LHCN-M2 (cell line): ENCODE measurements at places on chromosomes 12 and 14. TPM values are rescaled to one million over a fixed set of nuclear protein-coding genes. Genes with fewer than 3 reads are reported as not detected.

PLEK2 gene
- 0.34 and 0.64 TPM in 2 replicates for total RNA-seq

GRCh38 chr14:63147018-63147417 is 57.2 kb upstream of the RHOJ start:
- DNase-seq: no peak

- DNase-seq: peak; percentile 51
These were observed 101.0 kb downstream of the FOXG1 start for GRCh38 chr14:28867571-28867970.

- no peak for DNase-seq
These were observed 22.1 kb downstream of the RAB35 start for GRCh38 chr12:120094485-120094884.

- no peak for DNase-seq
These were observed 524 bp upstream of the CDK4 start for GRCh38 chr12:57752668-57753000.

GRCh38 chr14:73237219-73237785 is at the start of gene PAPLN:
PAPLN (plus strand) TSS chr14:73237506; CDS start chr14:73239779, 2,273 bp downstream.
- DNase-seq: no peak

- DNase-seq: no peak
These were observed 1.6 kb upstream of the DGKA start for GRCh38 chr12:55929306-55929791.

GRCh38 chr14:35229084-35229791 is 62.9 kb upstream of the PSMA6 start:
- DNase-seq: no peak

GRCh38 chr14:75242546-75243273 is 35.9 kb upstream of the FOS start:
- peak; percentile 99 for DNase-seq

PRDM4 gene
- 38.7 and 40.7 TPM in 2 replicates for total RNA-seq

SERPINA3 gene
- 1.2 and 1.3 TPM in 2 replicates for total RNA-seq

DNA sequence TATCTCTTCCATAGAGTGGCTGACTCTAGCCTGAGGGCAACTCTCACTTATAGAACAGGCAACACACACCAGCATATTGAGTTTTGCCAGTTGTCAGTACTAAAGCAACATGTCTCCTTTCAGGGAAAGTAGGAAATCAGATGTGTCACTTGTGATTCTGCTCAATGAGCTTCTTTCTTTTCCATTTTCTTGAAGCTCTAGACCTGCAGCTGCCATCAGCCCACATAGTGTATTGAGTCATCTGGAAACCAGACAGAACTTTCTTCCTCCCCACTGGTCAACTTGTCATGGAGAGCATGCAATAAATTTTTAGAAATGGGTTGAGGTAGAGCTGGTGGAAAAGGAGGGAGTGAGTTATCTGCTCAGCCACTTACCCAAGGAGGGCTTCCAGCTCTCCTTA is 209.0 kb upstream of the PLEKHG7 start:
- peak; percentile 73 for DNase-seq

SOCS2 gene
- 3.9 and 4.5 TPM in 2 replicates for total RNA-seq

GRCh38 chr12:28171356-28172060 is 18.7 kb upstream of the CCDC91 start:
- DNase-seq: no peak

GRCh38 chr14:74945852-74946658 is 9.3 kb downstream of the PGF start:
- peak; percentile 59 for DNase-seq

NOVA1 gene
- total RNA-seq: 0.77 and 1.3 TPM in 2 replicates

PLEKHH1 gene
- total RNA-seq: 0.06 TPM in 1 of 2 replicates, not detected in the other

LRP1-AS gene
- total RNA-seq: not detected in 2 replicates

GRCh38 chr14:105873870-105874512 is 347.6 kb downstream of the TMEM121 start:
- DNase-seq: no peak

DNA sequence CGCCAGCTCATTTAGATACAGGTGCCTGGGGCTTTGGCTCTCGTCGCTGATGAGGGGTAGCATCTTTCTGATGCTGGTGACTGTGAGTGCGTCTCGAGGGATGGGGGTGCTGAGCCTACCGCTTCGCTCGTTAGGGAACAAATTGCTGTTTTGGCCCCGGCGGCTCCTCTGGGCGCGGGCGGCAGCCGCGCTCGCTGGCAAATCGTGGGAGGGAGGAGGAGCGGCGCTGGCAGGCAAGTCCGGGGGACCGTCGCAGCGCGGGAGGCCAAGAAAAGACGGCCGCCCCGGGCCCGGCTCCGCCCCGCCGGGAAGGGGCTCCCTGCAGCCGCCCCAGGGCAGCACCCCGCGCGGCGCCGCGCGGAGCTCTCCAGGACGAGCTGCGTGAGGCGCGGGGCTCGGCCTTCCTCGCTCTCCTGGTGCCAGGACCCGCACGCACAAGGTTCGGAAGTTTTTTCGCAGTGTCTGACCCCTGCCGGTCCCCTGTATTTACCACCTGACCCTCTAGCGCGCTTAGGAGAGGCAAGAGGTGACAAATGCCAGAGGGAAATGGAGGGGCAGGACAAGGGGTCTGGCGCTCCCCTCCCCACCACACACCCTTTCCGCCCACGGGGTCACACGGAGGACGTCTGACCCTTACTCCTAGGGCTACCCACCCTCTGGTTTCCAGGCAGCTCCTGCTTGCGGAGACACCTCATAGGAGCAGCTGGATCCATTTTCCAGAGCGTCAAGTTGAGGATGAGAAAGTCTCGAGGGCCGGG is 899 bp upstream of the KCNH3 start:
- no peak for DNase-seq

GRCh38 chr12:9925705-9926393 is 6.3 kb downstream of the CLEC2A start:
- peak; percentile 59 for DNase-seq

- no peak for DNase-seq
These were observed 194.8 kb upstream of the DCN start for GRCh38 chr12:91377436-91377835.

CCDC88C gene
- 0.06 TPM in 1 of 2 replicates, not detected in the other for total RNA-seq

SSPN gene
- 9.0 and 12.8 TPM in 2 replicates for total RNA-seq

- no peak for DNase-seq
These were observed 28.4 kb upstream of the TOMM20L start for GRCh38 chr14:58367296-58367695.

SUSD6 gene
- total RNA-seq: 4.9 and 6.8 TPM in 2 replicates

CMKLR1 gene
- total RNA-seq: 15.4 and 17.1 TPM in 2 replicates

CLEC1A gene
- not detected in 2 replicates for total RNA-seq

DNA sequence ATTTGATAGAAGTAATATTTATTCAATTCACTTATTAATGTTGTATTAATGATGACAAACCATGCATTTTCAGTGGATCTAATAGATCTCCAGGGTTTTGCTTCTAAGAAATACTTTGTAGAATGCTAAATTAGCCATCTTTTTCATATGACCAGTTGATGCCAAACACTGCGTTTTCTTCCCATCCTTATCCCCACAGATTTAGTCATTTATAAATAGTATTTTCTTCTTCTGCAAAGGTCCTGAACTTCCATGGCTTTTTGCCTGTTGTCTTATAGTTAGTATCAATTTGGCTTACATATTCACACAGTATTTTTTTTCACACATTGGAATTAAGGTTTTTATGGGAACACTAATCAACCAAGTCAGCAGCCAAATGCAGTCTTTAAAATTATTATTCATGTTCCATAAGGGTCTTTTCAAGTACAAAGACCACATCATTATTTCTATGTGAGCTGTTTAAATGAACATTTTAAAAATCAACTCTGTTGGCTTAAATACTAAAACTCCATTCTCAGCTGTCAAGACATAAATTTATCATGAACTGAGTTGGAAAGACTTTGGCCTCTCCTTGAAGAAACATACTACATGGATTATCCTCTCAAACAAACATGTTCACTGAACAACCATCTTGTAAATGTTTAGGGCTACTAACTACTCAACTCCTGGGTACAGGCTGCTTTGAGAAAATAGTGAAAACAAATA is 1278.4 kb upstream of the FLRT2 start:
- DNase-seq: no peak

GRCh38 chr14:102507857-102508312 is 1.7 kb downstream of the ANKRD9 start:
- no peak for DNase-seq

RASSF9 gene
- total RNA-seq: not detected in 2 replicates

GRCh38 chr12:96045566-96045965 is 10.2 kb upstream of the LTA4H start:
- no peak for DNase-seq

CD163L1 gene
- 3.7 and 11.2 TPM in 2 replicates for total RNA-seq

PLA2G1B gene
- total RNA-seq: not detected in 2 replicates

DNA sequence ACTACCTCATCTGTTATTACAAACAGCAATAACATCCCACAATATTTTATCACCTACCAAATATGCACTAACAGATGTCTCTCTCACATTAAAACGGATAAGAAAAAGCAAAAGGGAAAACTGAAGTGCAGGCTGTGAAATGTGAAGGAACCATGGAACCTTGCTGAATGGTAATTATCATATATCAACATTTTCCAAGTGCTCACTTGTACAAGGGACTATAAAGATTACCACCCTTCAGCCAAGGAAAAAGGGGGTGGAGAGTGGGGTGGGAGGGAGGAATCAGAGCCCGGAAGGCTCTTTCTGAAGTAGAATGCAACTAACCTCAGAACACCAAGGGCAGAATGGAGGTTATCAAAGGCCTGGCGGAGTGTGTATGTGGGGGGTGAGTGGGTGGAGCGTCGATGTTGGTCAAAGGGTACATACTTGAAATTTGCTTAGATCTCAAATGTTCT is 1.2 kb downstream of the SNX6 start:
- no peak for DNase-seq

DNA sequence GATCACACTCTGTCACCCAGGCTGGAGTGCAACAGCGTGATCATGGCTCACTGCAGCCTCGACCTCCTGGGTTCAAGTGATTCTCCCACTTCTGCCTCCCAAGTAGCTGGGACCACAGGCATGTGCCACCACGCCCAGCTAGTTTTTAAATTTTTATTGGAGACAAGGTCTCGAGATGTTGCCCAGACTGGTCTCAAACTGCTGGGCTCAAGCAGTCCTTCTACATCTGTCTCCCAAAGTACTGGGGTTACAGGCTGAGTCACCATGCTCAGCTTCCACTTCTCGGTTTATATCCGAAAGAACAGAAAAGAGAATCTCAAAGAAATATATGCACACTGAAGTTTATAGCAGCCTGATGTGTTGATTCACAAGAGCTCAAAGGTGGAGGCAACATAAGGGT is 107.5 kb downstream of the SCARB1 start:
- peak; percentile 72 for DNase-seq

- DNase-seq: no peak
These were observed 6.8 kb downstream of the RIN3 start for GRCh38 chr14:92520102-92521057.

DNA sequence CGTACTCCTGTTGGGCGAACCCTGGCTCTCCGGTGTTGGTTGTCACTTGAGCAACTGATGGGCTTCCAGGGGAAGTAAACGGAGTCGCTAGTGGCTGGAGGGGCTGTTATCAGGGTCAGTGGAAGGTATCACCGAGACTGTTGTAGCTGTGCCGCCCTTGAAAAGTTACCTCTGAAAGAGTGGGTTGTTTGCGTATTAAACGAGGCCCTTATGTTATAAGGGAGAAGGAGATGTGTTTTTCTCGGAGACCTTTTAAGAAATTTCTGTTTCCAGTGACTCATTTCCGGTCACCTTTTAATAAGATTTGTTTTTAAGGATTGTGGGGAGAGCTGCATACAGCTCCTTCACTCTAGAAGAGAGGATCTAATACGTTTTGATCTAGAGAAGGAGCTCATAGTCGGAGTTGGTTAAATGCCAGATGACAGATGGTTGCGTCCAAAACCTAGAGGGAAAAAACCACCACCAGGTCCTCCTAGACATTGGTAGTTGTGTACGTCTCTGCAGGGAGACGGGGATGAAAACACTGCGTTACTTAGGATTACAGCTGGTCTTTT is 750 bp upstream of the DBX2 start:
- no peak for DNase-seq

MMP19 gene
- 24.1 and 24.9 TPM in 2 replicates for total RNA-seq

DDN gene
- total RNA-seq: 0.06 and 0.52 TPM in 2 replicates

RNF212B gene
- not detected in 2 replicates for total RNA-seq

DNA sequence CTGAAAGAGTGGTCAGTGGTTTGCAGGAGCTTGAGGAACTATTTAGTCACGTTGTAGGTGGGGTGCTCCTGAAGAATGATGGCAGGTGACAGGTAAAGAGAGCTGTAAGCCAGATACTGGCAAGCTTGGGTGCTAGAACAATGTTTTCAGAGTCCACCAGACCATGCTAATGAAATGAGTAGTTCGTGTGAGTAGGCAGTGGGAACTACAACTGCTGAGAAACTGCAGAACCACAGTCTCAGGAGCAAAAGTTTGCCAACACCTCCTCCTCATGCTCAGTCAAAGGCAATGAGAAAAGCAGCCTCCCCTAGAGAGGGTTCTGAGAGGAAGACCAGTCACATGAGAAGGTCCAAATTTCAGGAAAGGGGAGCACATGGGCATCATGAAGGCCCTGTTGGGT is 91.3 kb downstream of the PRKD1 start:
- no peak for DNase-seq

RAB15 gene
- total RNA-seq: 17.6 and 23.1 TPM in 2 replicates

GRCh38 chr14:23449314-23449713 is 13.9 kb upstream of the MYH7 start:
- no peak for DNase-seq

DNA sequence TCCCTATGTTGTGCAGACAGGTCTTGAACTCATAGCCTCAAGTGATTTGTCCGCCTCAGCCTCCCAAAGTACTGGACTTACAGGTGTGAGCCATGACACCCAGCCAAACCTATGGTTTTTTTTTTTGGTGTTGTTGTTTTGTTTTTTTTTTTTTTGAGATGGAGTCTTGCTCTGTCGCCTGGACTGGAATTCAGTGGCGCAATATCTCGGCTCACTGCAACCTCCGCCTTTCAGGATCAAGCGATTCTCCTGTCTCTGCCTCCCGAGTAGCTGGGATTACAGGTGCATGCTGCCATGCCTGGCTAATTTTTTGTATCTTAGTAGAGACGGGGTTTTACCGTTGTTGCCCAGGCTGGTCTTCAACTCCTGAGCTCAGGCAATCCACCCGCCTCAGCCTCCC is 11.3 kb upstream of the RCOR1 start:
- no peak for DNase-seq

DNA sequence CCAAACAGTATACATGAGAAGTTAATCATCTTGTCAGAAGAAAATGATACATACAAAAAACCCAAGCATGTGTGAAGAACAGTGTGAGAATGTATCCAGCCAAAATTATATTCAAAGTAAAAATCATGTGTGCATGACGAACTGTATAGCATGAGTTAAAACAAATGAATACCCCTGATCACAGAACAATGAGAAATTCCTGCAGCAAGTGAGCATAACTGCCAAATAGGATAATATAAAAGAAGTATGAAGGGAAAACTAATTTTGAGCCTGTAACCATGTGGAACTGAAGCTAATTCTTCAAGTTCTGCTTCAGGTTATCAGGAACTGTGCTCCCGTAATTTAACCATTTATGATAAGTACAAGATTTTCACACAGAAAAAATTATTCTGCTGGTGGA is 56.5 kb upstream of the AMN1 start:
- DNase-seq: no peak

GRCh38 chr12:8123124-8123912 is at the start of gene CLEC4A:
CLEC4A (plus strand) TSS chr12:8123617; CDS start chr12:8123879, 262 bp downstream.
- DNase-seq: no peak

- peak; percentile 77 for DNase-seq
These were observed 1.0 kb downstream of the NACA start for GRCh38 chr12:56723889-56724700.
